Activated CD4-positive, alpha-beta memory T cell treated with anti-CD3 and anti-CD28 coated beads, Interleukin-2, amount 10 ng/mL, durations not matched to agents 7 days and 5 days (primary cell): ENCODE measurements at places on chromosomes 16 and 17. TPM values are rescaled to one million over a fixed set of nuclear protein-coding genes. Genes with fewer than 3 reads are reported as not detected.
A peak's percentile ranks its signal among the peaks of the same experiment; 100 is the strongest.

DNA sequence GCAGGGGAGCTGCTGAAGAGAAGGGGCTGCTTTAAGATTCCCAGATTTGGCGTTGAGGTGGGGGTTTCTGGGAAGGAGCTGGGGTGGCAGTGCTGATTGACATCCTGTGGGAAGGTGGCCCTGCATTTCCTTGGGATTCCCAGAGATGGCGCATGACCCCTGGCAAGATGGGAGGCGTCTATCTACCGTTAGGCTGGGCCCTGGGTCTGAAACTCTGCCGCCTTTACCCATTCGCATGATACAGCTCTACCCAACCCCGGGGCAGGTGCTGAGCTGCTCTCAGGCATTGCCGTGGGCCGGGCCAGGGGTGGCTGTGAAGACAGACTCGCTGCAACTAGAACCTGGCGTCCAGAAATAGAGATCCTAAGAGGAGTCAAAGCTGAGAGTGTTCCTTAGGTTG is 9.9 kb upstream of the MVD start:
- no peak overlapping the region for H3K27ac ChIP-seq
- H3K4me1 ChIP-seq = no peaks in the 10 kb centered on the region
- peaks cover 11% of the 10 kb centered on the region for H3K36me3 ChIP-seq
- no peaks in the 10 kb centered on the region for H3K27me3 ChIP-seq
- no peak for DNase-seq

DNA sequence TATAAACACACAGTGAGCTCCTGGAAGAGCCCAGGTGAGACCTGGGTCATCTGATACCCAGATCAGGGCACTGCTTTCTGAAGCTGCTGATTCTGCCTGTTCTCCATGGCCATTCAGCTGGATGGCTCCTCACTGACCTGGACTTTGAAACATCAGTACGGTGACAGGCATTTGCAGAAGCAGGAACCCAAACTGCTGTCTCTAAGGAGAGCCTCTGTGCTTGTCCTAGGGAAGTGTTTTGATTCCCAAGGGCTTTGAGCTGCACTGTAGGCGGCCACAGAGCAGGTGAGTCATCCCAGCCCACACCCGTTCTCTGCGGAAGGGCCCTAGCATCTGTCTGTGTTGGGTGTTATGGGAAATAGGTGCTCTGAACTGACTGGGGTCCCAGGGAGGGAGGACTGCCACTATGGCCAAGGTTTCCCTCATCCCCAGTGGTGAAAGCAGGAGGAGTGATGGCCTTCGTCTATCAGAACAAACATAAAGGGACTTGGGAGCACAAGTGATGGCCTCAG is 60.7 kb upstream of the ADCY9 start:
- H3K4me1 ChIP-seq = peaks cover 19% of the 10 kb centered on the region
- peak; percentile 26 for DNase-seq
- no peaks in the 10 kb centered on the region for H3K36me3 ChIP-seq
- no peak overlapping the region for H3K27ac ChIP-seq

Gene EVPLL
- total RNA-seq = not detected

Gene LMF1
- 22.6 TPM for total RNA-seq

- H3K4me1 ChIP-seq = peaks cover 2% of the 10 kb centered on the region
- H3K27ac ChIP-seq = no peak overlapping the region
- no peak for DNase-seq
- no peaks in the 10 kb centered on the region for H3K27me3 ChIP-seq
- no peak overlapping the region for H3K4me3 ChIP-seq
Observed at GRCh38 chr17:58503866-58504265, 10.6 kb downstream of the MTMR4 start.

- H3K27ac ChIP-seq = no peak overlapping the region
- peaks cover 38% of the 10 kb centered on the region for H3K36me3 ChIP-seq
- no peaks in the 10 kb centered on the region for H3K27me3 ChIP-seq
- DNase-seq = no peak
Observed at GRCh38 chr17:17142556-17142955, 63.6 kb downstream of the PLD6 start.

DNA sequence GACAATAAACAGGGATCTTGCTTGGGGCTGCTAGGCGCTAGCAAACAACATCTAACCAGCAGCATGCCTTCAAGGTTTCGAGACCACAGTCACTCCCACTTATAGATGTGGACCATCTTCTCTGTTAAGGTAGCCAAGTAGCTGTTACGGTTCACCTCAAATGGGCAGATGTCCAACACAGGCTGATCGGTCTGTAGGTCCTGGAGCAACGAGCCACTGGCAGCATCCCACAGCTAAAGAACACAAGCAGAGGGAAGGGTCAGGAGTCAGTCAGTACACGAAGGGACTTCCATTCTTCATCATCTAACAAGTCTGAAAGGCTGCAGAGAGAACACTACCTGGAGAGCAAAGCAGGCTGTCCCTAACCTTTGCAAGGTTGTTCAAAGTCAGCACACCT is 16.9 kb upstream of the GLG1 start:
- DNase-seq = no peak
- H3K36me3 ChIP-seq = peaks cover 89% of the 10 kb centered on the region
- no peaks in the 10 kb centered on the region for H3K27me3 ChIP-seq
- no peak overlapping the region for H3K4me3 ChIP-seq

- H3K27ac ChIP-seq = no peak overlapping the region
- H3K4me1 ChIP-seq = peaks cover 8% of the 10 kb centered on the region
- H3K4me3 ChIP-seq = no peak overlapping the region
- no peaks in the 10 kb centered on the region for H3K27me3 ChIP-seq
Observed at GRCh38 chr17:10155371-10156076, 42.9 kb downstream of the GAS7 start.

DNA sequence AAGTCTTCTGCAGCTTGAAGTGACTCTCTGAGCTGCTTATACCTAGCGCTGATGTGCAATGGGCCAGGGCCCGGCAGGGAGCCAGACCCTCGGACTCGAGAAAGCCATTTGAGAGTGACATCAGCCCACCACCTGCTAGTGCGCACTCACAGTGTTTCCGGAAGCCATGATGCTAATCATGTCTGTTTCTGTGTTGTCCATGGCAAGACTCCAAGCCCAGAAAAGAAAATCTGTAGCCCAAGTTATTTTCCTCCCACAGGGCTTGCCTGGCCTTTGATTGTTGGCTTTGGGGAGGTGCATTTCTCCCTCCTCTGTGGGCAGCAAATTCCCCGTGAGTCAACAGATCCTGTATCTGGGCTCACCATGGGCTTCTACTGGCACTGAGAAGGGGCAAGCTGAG is 1.8 kb upstream of the CDRT4 start:
- no peaks in the 10 kb centered on the region for H3K4me1 ChIP-seq
- DNase-seq = no peak
- no peak overlapping the region for H3K4me3 ChIP-seq
- no peaks in the 10 kb centered on the region for H3K36me3 ChIP-seq
- no peaks in the 10 kb centered on the region for H3K27me3 ChIP-seq
- no peak overlapping the region for H3K27ac ChIP-seq
